ENCODE measurements at places on chromosomes 3 and 15.

- DNase-seq = no peak
These were observed 59.8 kb upstream of the THSD4 start for GRCh38 chr15:71055461-71055860.

GRCh38 chr3:12553921-12554391, 2.9 kb upstream of the MKRN2 start:
- no peak for DNase-seq

DNA sequence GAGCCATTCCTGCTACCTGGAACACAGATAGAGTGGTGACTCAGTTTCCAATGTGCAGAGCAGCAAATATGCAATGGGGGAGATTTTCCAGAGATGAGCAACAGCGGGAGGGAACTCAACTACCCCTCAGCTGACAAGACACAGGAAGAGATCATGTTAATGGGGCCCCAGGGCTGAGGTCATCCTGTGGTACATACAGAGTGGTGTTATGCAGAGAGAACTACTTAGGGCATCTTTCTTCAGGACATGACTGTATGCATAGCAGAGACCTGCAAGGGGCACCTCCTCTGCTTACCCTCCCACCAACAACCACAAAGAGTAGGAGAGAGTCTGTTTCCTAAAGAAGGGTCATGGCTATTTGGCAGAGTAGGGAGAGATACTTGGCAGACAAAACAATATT, 6.8 kb upstream of the TBC1D5 start:
- no peak for DNase-seq

- no peak for DNase-seq
These were observed 18.5 kb upstream of the C3orf62 start for GRCh38 chr3:49295489-49296058.

DNA sequence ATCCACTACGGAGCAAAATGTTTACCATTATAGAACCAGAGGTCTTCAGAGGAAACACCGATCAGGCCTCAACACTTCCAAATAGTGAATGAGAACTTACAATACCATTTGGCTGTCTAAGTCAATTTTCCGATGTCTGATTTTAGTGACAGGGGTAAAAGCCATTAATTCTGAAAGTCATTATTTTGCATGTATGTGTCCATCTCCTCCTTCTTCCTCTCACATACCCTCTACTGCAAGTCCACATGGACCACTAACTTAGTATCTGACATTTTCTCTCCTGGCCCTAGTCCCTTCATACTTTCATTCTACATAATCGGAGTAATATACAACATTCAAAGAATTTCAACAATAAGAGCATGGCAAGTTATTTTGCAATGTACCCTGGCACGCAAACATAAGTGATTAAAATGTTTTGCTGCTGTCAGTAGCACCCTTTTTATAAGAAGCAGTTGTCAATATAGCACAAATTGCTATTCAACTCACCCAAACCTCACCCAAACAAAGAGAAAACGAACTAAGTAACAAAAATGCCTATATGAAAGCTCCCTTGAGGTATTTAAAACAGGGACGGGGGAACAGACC, 1.9 kb downstream of the TOP2B start:
- no peak for DNase-seq

DNA sequence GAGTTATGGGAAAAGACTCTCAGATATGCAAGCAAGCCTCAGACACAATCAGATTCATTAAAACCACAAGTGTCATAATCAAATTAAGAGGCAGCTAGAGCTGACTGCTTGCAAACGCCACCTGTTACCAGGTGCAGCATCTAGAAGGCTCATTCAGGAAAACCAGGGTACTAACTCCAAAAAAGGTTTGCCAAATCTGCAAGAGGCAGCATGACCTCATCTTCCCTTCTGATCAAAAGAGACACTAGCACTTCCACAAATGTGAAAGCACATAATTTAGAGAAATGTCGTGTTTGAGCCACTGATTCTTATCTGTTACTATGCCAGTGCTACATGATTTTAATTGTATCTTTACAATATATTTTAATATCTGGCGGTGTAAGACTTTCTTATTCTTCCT, 123.3 kb upstream of the NANOGP8 start:
- no peak for DNase-seq

DNA sequence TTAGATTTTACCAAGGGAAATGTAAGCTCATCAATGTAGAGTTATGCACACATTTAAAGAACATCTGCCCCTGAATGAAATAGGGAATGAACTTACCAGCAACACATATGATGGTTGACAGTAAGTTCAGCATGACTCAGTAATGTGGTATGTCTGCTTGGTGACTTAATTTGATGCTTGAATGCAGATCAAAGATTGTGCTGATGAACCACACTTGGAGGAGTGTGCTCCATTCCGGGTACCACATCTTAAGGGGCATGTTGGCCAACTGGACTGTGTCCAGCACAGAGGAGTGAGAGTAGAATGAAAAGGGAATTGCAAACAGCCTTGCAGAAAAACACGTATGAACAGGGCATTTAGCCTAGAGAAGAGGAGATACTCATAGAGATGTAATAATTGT, 171.0 kb upstream of the RARB start:
- peak; percentile 12 for DNase-seq
